ENCODE measurements at places on chromosomes 7 and 10.
A peak's percentile ranks its signal among the peaks of the same experiment; 100 is the strongest.

- peak; percentile 1 for DNase-seq
Observed at GRCh38 chr10:6840766-6841165, 260.7 kb upstream of the PRKCQ start.

DNA sequence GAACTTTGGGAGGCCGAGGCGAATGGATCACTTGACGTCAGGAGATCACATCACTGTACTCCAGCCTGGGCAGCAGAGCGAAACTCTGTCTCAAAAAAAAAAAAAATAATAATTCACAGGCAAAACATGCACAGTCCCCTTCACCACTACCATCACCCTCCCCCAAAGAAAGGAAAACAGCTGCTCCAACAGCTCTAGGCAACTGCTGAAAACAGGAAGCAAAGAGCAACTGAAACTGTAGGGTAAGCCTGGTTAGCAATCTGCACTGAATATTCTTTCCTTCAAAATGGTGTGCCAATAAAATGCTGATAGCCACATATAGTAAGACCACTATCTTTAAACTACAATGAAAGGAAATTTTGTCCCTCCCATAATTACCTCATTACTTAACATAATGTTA is 11.8 kb downstream of the NT5C2 start:
- DNase-seq: no peak

DNA sequence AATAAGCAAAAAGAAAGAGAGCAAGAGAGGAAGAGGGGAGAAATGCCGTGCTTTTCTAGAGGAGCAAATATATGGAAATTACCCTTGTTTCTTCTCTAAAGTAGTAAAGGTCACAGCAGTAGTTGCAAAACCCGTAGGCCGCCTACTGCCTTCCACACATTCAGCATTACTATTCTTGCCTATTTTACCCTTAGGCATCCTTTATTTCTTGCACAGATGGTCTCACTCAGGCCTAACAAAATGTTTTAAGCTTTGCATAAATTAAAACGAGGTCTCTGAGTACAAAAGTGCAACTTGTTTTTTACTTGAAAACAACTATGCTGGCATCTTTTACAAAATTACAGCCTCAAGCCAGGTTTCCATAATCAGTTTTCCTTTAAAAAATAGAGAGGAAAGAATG is 644.6 kb downstream of the AUTS2 start:
- DNase-seq: no peak

DNA sequence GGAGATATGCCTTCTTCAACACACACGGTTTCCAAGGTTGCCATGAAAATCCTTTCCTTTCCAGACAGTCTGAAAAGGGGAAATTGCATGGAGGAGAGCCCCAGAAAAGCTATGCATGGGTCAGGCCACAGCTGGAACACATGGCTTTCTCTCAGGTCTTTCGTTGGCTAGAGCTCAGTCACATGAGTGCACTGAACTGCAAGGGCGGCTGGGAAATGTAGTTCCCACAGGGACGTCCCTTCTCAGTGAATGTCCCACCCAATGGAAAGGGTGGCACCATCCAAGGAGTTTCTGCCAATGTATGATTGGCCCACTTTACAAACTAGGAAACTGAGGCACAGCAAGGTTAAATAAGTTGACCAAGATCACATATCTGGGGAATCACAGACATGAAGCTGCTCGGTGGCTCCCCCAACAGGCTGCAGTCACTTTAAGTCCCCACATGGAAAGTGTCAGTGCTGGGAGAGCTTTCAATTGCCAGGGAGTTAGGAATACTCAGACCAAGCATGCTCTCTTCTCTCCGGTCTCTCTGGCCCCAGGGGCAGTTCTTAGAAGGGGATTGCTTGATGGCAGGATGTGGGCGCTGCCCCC is 571.3 kb downstream of the GLRX3 start:
- DNase-seq: no peak

DNA sequence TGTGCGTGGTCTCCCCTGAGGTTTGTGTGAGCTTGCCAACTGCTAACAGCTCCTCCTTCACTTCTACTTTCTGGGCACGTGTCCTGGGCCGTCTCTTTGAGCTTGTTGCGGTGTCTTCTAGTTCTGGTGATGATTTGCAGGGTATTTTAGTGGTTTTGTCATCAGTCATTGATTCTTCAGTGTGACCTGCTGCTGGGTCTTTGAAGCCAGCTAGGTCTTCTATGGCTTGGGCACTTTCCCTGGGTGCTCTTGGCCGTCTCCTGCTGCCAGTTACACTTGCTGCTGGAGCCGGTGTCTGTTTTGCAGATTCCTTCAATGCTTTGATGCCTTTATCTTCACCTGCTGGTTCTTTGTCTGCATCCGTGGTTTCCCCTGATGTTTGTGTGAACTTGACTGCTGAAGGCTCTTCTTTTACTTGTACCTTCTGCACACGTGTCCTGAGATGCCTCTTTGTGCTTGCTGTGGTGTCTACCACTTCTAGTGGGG is 23.0 kb downstream of the MKI67 start:
- DNase-seq: no peak

DNA sequence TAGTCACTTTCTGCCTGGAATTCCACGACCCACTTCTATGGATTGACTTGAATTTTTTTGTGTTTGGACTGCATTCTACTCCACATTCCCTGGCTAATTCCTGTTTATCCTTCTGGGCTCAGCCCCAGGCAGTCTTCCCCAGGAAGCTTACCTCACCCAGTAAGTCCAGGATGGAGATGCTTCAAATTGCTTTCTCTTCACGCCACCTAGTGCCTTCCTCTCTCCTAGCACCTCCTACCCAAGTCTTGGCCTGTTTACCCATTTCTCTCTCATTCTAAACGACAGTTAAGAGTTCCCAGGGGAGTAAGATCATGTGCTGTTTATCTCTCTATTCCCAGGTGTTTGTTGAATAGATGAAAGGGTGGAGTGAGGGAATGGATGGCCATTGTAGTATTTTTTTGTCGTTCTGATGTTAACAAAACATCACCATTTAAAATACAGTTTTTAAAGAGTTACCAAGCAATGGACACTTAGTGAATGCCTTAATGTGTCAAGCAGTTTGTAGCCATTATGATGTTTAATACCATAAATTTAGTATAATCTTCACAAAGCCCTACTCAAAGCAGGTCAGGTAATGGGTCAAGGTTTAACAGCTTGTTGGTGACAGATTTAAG is 45.5 kb upstream of the TARP start:
- peak; percentile 57 for DNase-seq

- no peak for DNase-seq
Observed at GRCh38 chr10:100656454-100656853, 88.9 kb upstream of the PAX2 start.

DNA sequence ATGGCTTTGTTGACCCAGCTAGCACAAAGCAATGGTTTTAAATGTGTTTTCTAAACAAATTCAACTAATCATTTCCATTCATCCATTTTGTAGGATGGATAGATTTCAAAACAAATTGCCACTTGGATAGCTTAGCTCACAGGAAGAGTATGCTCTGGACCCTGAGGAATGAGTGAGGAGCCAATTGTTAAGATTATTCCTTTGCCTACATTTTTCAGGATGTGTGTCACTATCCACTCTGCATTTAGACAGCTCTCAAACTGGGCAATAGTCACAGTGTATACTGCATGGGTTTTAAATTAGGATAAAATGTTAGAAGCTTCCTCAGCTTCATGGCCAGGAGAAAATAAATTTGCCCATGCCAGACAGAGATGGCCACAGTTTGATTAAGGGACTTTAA is 605.6 kb upstream of the TEX47 start:
- DNase-seq: no peak

- DNase-seq: no peak
Observed at GRCh38 chr10:105025092-105025491, 384.0 kb downstream of the SORCS3 start.

GRCh38 chr10:99708428-99709012 is 23.4 kb downstream of the COX15 start:
- no peak for DNase-seq

- no peak for DNase-seq
Observed at GRCh38 chr10:70838270-70838805, 22.6 kb downstream of the SGPL1 start.

- no peak for DNase-seq
Observed at GRCh38 chr7:33639552-33640197, 265.7 kb upstream of the BMPER start.

- no peak for DNase-seq
Observed at GRCh38 chr7:604884-605531, 85.4 kb upstream of the PDGFA start.

DNA sequence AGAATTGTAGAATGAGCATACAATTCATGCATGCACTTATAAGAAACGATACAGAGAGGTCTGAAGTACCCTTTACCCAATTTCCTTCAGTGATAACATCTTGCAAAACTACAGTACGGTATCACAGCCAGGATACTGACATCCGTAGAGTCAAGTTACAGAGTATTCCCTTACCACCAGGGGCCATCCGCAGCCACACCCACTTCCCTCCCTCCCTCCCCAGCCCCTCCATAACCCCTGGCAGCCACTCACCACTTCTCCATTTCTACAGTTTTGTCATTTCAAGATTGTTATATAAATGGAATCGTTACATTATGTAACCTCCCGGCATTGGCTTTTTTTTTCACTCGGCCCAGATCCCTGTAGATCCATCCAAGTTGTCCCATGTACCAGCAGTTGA is 113.6 kb upstream of the RET start:
- DNase-seq: no peak

DNA sequence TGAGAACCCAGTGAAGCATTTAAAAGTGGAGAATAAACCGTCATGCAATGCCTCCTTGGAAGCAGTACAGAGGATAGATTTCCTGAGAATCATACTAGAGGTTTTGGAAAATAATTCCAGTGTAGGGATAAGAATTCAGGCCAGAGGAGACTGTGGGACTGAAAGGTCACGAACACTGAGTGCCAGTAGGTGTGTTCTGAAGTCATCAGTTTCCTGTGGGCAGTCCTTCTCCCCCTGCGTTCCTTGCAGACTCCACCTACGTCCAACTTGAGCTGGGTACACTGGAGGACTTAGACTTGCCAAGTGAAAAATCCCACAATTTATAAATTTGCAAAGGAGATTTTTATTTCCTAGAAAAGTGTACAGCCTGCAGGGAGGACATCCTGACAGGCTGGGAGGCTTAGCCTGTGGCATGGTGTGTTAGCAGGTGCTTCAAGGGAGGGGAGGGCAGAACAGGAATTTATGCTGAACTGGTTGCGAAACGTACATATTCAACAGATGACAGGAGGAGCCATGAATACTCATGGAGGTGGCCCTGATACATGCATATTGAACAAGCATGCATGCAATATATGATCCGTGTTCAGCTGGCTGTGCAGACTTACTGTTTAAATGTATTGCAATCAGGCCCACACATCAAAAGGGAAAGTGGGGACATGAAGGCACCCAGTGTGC is 72.9 kb upstream of the POM121L12 start:
- no peak for DNase-seq

GRCh38 chr7:140213684-140214074 is 36.9 kb upstream of the KDM7A start:
- DNase-seq: no peak

DNA sequence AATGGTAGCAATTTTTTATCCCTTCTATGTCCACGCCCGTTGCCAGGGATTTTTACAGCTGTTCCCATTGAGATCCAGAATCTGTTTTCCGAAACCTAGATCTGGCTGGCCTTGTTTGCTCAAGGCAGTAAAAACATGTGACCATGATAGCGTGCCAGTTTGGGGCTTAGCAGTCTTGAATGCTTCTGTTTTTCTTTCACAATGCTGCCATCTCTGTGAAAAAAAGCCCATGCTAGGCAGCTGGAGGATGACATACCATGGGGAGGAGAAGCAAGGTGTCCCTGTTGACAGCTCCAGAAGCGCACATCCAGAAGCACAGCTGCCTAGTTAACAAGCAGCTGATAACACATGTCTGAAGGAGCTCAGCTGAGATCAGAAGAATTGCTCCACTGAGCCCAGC is 2.2 kb upstream of the ZNF92 start:
- no peak for DNase-seq

- DNase-seq: no peak
Observed at GRCh38 chr7:122845286-122845685, 41.0 kb downstream of the CADPS2 start.

DNA sequence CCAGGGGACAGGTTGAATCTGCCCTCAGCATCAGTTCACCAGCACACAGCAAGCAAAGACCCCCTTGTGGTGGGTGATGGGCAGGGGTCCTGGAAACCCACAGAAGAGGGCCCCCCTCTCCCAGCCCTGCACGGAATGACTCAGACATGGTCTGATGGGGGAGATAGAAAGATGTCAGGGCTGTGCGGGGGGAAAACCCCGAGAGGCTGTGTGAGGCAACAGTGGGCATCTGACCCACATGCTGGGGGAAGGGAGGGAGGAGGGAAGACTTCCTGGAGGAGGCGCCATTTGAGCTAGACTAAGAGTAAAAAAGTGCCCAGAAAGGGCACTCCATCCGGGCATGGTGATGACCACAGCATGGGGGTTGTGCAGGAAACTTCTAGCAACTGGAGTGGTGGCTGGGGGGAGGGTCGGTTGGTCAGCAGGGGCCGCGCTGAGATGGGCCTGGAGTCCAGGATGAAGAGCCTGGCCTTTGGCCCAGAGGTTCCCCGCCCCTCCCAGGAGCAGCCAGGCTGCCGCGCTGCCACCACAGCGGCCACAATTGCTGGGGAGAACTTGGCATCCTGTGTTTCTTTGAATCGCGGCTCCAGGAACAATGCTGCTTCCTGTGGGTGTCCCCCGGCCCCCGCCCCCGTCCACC is 2.5 kb downstream of the LFNG start:
- DNase-seq: no peak

DNA sequence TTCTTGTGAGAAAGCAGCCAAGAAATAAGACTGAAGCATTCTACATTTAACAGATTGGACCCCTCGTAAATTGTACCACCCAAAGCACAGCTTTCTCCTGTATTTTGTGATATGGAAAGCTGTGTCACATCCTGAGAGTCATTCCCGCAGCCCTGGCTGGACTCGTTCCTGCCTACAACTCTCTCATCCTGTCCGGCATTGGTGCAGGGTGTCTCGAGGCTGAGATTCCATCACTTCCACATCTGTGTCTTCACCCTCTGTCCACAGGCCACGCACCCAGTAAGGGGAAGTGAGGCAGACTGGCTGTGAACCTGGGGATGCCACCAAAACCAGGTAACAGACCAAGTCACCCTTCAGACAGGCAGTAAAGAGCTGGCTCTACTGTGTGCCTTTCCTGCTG is 146.2 kb upstream of the KLF6 start:
- DNase-seq: no peak

GRCh38 chr10:26457088-26457487 is 18.9 kb downstream of the APBB1IP start:
- no peak for DNase-seq

DNA sequence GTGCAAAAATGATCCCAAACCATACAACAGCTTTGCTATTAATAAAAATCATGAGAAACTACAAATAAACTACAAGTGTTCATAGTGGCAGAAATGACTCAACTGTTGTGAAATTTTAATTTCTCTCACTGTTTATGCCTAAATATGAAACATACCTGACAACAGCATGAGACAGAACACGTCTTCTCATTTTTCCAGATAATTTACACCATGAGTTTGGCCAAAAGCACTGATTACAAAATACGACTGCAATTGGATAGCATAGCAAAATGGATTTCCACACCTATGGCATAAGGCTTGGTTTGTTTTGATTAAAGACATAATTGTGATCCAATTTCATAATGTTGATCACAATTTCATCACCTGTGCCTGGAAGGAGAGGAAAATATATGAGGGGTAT is 608.6 kb downstream of the GATA3 start:
- no peak for DNase-seq

All from non-pigmented ciliary epithelial cell (primary cell).